ENCODE measurements at places on chromosomes 16 and 17. TPM values are rescaled to one million over a fixed set of nuclear protein-coding genes. Genes with fewer than 3 reads are reported as not detected.
A peak's percentile ranks its signal among the peaks of the same experiment; 100 is the strongest.

DNA sequence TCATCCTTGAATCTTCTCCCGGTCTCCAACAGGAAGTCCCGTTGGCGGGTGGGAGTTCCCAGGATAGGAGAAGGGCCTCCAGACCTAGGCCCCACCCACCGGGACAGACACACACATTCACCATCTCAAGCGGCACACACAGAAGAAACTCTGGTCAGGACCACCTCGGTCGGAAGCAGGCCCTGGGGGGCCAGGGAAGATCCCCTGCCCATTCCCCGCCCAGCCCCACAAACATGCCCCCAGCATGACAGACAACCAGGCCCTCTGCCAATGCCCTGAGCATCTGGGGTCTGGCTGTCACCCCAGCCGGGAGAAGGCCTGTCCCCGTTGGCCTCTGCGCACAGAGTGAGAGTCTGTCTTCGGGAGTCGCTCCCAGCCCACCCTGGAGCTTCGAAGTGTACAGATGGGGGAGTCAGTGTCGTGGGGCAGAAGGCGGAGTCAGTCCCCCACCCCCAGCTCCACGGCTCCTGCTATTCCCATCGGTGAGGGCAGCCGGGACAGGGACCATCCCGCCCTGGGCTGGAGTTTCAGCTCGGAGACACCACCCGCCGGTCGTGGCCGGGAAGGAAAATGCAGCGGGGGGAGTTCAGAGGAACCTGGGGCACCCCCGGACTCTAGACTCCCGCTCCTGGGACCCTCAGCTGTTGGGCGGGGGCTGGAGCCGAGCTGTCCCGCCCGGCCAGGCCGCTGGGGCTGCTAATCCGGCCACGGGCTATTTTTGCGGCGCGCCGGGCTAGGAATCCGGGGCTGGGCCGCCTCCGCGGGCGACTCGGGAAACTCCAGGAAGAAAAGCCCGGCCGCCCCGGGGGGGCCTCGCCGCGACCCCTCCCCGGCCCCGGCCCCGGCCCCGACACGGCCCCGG lies 660 bp downstream of the RHBDF1 start:
- H3K4me1 ChIP-seq, result peaks cover 13% of the 10 kb centered on the region
- no peaks in the 10 kb centered on the region for H3K27me3 ChIP-seq
- peak overlapping the region; percentile 47 for H3K27ac ChIP-seq
- H3K36me3 ChIP-seq, result no peaks in the 10 kb centered on the region
- DNase-seq, result peak; percentile 59

DNA sequence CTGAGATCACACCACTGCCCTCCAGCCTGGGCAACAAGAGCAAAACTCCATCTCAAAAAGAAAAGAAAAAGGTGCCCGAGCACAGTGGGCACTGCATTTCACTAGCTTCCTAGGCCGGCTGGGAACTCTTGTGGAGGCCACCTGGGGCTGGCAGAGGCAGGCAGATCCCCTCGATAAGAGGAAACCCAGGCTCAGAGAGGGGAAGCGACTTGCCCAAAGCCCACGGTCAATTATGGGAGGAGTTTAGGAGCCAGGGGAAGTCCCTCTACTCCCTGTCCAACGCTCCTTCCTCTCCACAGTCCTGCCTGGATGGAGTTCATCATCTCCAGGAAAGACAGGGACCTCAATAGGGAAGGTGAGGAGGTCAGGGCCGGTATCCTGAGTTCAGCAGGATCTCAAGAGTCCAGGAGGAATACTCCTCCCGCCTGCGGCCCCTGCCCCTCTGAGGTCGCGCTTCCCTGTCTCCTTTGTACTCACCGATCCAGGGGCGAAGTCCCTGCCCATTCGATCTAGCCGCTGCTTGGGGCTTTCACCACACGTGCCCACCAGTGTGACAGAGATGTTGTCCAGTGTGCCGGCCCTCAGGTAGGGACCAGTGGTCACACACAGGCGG lies 841 bp downstream of the ALOXE3 start:
- H3K4me3 ChIP-seq, result no peak overlapping the region
- no peaks in the 10 kb centered on the region for H3K36me3 ChIP-seq
- H3K27ac ChIP-seq, result peak overlapping the region; percentile 86
- DNase-seq, result no peak
- peaks cover 24% of the 10 kb centered on the region for H3K4me1 ChIP-seq

- no peak overlapping the region for H3K4me3 ChIP-seq
- H3K27me3 ChIP-seq, result no peaks in the 10 kb centered on the region
- no peaks in the 10 kb centered on the region for H3K36me3 ChIP-seq
- H3K27ac ChIP-seq, result no peak overlapping the region
Measured at GRCh38 chr16:70159355-70160348, 13.9 kb upstream of the CLEC18C start.

Gene SDR42E2
- polyA plus RNA-seq, result not detected
